ENCODE measurements at places on chromosomes 13 and 19.

- no peak overlapping the region for H3K4me3 ChIP-seq
- no peak overlapping the region for H3K27ac ChIP-seq
- H3K27me3 ChIP-seq: no peaks in the 10 kb centered on the region
These were observed 10.6 kb downstream of the NDUFB7 start for GRCh38 chr19:14561249-14561648.

DNA sequence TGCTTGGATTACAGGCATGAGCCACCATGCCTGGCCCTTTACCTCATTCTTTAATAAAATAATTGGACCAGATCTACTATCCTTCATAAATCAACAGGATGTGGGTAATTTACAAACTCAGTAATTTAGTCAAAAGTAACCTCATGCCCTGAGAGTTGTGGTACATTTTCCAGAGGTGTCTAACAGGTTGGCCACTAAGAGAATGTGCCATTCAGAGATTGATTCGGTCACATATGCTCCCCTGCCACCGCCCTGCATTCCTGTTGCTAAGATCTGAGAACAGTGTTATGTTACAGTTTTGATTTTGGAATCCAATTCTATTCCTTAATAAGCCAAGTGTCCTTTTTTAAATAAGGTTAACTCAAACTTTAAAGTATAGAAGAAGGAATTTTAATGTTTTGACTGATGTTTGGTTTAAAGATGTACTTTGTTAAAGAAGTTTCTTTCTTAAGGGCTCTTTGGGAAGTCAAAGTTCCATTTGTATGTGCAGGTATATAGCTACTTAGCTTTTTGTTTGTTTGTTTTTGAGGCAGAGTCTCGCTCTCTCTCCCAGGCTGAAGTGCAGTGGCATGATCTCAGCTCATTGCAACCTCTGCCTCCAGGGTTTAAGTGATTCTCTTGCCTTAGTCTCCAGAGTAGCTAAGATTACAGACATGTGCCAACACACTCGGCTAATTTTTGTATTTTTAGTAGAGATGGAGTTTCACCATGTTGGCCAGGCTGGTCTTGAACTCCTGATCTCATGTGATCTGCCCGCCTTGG is 29.2 kb downstream of the PHF11 start:
- H3K4me1 ChIP-seq: no peaks in the 10 kb centered on the region
- no peak overlapping the region for H3K27ac ChIP-seq
- no peak for DNase-seq
- no peaks in the 10 kb centered on the region for H3K27me3 ChIP-seq
- H3K4me3 ChIP-seq: no peak overlapping the region

DNA sequence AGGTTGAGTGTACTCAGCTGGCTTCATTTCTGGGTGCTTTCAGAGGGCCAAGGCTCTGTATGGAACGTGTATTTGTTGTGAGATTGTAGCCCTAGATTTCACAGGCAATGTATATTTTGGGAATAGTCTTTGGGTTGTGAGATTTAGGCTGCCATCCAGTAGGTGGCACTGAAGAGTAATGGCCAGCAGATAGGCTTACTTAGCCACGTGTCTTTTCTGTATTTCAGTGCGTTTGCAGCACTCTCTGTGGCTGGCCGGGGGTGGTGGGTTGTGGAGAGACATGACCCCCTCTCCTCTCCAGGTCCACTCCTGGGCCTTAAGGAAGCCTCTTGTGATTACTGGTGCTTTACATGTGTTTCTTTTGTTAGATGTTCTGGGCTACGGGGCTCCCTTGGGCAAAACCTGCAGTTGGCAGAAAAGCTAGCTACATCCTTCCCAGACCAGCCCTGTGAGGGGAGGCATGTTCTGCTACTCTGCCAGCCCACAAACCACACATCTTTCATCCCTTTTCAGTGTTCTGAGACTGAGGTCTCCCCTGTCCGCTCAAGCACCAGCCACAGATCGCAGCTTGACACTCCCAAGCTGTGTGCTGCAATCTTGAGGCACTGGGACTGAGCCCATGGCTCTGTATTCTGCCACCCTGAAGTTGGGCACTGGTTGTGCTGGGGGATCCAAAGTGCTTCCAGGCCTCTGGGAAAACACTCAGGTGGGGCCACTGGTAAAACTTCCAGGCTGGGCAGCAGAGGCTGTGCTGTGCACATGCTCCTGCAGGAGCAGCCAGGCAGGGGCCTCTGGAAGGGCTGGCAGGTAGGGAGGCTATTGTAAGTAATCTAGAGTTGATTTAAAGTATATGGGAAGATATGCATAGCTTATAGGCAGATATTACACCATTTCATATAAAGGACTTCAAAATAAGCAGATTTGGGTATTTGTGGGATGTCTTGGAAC is 1096.8 kb upstream of the PCDH20 start:
- H3K27me3 ChIP-seq: no peaks in the 10 kb centered on the region
- DNase-seq: no peak
- H3K36me3 ChIP-seq: no peaks in the 10 kb centered on the region
- no peak overlapping the region for H3K27ac ChIP-seq
- no peak overlapping the region for H3K4me3 ChIP-seq

DNA sequence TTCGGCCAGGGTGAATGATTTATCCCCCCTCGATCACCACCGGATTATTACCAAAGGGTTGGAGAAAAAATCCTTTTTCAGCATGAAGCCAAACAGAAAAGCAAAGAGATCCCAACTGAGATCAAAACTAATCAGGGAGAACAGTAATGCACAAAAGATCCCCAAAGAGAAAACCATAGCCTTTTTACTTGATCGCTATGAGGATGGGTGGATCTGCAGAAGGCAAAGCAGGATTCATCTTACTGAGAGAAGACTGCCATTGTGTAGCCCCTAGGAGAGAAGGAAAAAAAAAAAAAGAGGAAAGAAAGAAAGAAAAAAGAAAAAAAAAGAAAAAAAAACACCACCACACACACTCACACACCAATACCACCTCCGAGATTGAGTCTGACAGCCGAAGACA is at the start of gene FGF14:
FGF14 (minus strand) TSS at position 283 of the 400 bp plus-strand sequence.
- H3K27ac ChIP-seq: no peak within 1 kb of the TSS
- H3K4me1 ChIP-seq: peaks cover 2% of the 10 kb centered on the region
- DNase-seq: no peak
- peak within 1 kb of the TSS; percentile 38 for H3K4me3 ChIP-seq
- H3K36me3 ChIP-seq: no peaks in the 10 kb centered on the region
- H3K27me3 ChIP-seq: no peaks in the 10 kb centered on the region
